ENCODE measurements at places on chromosomes 2 and 18. TPM values are rescaled to one million over a fixed set of nuclear protein-coding genes. Genes with fewer than 3 reads are reported as not detected.

KLHL30 gene
- polyA plus RNA-seq = 0.39 TPM

DNA sequence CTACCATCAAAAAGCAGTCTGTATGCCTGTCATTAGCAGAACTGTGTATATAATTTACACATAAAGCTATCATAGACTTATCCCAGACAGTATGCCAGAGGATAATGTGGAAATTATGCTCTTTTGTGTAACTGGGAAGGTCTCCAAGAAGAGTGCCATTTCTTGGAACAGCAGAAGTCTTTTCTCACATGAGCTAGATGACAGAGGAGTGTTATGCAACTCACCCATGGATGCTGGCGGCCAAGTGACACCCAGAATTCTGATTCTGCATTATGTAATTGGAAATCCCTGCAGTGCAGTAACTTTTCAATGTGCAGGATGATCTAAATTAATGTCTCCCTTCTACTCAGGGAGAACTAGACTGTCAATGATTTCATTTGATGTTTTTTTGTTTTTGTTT is 160.0 kb downstream of the UBE2E3 start:
- H3K36me3 ChIP-seq = no peaks in the 10 kb centered on the region
- H3K4me1 ChIP-seq = no peaks in the 10 kb centered on the region
- H3K27me3 ChIP-seq = no peaks in the 10 kb centered on the region
- H3K27ac ChIP-seq = peak overlapping the region; percentile 20
- no peak for DNase-seq

SLC4A5 gene
- 2.0 TPM for polyA plus RNA-seq

DNA sequence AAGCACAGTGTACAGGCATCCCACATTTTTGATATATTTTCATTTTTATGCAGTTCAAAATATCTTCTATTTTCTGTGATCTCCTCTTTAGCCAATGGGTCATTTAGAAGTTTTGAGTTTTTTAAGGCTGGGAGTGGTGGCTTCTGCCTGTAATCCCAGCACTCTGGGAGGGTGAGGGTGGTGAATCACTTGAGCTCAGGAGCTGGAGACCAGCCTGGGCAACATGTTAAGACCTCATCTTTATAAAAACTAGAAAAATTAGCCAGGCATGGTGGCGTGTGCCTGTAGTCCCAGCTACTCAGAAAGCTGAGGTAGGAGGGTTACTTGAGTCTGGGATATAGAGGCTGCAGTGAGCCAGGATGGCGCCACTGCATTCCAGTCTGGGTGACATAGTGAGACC is 17.8 kb downstream of the UBR3 start:
- no peak for DNase-seq
- no peaks in the 10 kb centered on the region for H3K27me3 ChIP-seq
- no peaks in the 10 kb centered on the region for H3K36me3 ChIP-seq
- H3K4me3 ChIP-seq = no peak overlapping the region

- no peaks in the 10 kb centered on the region for H3K27me3 ChIP-seq
- no peak for DNase-seq
- H3K27ac ChIP-seq = no peak overlapping the region
- H3K4me1 ChIP-seq = no peaks in the 10 kb centered on the region
- no peaks in the 10 kb centered on the region for H3K36me3 ChIP-seq
Observed at GRCh38 chr2:18625563-18625962, 36.2 kb upstream of the NT5C1B start.

GRCh38 chr2:181573140-181573736 is 83.7 kb downstream of the CERKL start:
- peak; percentile 44 for DNase-seq
- H3K27ac ChIP-seq = no peak overlapping the region

LCT gene
- 37.0 TPM for polyA plus RNA-seq

MAL gene
- 1.6 TPM for polyA plus RNA-seq

DNA sequence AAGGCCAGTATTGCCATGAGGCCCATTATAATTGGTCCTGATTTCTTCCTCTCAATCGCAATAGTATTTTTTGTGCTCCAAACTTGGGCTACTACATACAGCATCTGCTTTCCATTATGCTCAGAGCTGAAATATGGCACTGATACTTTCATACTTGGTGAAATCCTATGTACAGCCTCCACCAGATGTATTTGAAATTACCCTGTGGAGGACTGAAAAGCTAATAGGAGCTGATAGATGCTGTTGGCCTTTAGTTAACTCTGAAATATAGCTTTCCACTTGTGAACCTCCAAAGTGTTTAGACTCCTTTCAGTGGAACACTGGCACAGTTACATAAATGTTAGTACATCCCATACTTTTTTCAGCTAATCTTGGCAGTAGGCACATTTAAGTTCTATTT is 205.7 kb downstream of the NEDD4L start:
- H3K36me3 ChIP-seq = no peaks in the 10 kb centered on the region
- DNase-seq = no peak
- no peak overlapping the region for H3K27ac ChIP-seq
- no peak overlapping the region for H3K4me3 ChIP-seq

GRCh38 chr2:108921096-108922030 is 67.7 kb downstream of the EDAR start:
- H3K4me3 ChIP-seq = no peak overlapping the region
- no peak for DNase-seq
- no peaks in the 10 kb centered on the region for H3K4me1 ChIP-seq
- no peak overlapping the region for H3K27ac ChIP-seq

DOK6 gene
- polyA plus RNA-seq = 0.27 TPM

DNA sequence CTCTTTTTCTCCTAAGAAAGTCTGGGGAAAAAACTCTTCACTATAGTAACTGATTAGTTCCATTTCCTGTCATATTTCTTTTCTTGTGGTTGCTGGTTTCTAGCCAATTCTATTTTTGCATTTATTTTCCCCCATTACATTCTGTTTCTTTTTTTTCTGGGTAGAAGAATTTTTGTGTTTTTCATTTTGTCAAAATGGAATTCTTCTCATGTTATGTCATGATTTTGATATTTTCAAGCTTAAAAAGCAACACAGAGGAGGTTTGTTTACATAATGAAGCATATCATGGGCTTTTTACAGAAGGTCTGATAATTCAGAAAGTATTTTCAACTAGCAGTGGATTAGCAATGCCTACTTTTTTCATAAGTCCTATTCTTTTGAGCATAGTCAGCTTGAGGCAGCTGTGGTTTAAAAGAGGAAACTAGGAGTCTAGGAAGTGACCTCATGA is 102.0 kb downstream of the MAP2 start:
- H3K27ac ChIP-seq = peak overlapping the region; percentile 25
- H3K4me3 ChIP-seq = no peak overlapping the region
- no peaks in the 10 kb centered on the region for H3K4me1 ChIP-seq
- DNase-seq = peak; percentile 8
- no peaks in the 10 kb centered on the region for H3K27me3 ChIP-seq

SIX3 gene
- not detected for polyA plus RNA-seq

ACAA2 gene
- polyA plus RNA-seq = 397 TPM

DNA sequence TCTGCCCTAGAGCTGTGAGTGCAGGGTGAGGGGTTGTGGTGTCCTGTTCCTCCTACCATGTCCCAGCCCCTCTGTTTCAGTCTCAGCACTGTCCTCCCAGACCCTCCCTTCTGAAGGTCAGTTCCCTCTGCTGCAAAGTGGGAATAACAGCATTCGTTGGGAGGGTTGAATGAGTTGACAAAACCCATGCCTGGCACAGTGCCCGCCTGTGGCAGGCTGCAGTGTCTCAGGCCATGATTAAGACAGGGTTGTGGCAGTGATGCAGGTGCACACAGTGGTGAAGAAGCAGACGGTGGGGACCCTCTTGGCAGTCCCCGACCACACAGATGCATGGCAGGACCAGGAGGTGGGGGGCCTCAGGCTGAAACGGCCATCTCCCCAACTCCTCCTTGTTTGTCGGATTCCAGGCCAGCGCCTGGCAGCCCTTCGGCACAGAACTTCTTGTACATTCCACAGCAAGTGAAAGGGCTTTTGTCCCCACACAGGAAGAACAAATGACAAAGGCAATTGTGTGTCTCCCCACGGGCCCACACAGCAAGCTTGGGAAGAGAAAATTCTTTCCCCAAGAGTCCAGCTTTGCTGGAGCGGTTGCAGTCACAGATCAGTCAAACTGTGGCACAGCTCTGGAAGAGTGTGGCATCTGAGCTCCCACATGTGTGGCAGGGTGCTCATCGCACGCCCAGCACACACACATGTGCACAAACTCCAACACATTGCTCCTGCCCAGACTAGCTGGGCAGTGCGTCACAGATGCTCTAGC is 92.0 kb upstream of the MSH2 start:
- H3K27me3 ChIP-seq = no peaks in the 10 kb centered on the region
- peak overlapping the region; percentile 90 for H3K27ac ChIP-seq
- peak; percentile 64 for DNase-seq
- no peaks in the 10 kb centered on the region for H3K36me3 ChIP-seq
- H3K4me1 ChIP-seq = peaks cover 5% of the 10 kb centered on the region
- no peak overlapping the region for H3K4me3 ChIP-seq

DNA sequence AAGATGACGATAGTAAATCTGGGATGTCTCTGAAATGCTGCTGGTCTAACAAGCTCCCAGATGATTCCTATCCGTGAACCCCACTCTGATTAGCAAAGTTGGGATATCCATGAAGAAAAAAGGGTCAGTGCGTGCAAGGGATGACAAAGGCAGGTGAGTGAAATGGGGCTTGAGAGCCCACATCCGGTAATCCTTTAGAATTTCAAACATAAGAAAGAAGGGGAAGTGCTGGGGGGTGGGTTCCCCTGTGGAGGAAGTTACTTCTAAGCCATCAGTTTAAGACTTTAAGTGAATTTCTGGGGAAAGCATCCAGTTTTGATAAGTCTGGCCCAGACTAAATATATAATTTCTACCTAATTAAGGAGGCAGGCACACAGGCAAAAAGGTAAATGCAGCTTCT is 209.5 kb downstream of the DPP10 start:
- DNase-seq = no peak
- no peak overlapping the region for H3K27ac ChIP-seq
- no peaks in the 10 kb centered on the region for H3K4me1 ChIP-seq
- H3K36me3 ChIP-seq = no peaks in the 10 kb centered on the region
- no peak overlapping the region for H3K4me3 ChIP-seq

MAP3K19 gene
- 0.03 TPM for polyA plus RNA-seq

GRCh38 chr2:237097326-237097910 is 11.7 kb downstream of the COPS8 start:
- DNase-seq = no peak
- no peak overlapping the region for H3K27ac ChIP-seq
- no peaks in the 10 kb centered on the region for H3K27me3 ChIP-seq
- no peak overlapping the region for H3K4me3 ChIP-seq
- H3K36me3 ChIP-seq = peaks cover 14% of the 10 kb centered on the region

DNA sequence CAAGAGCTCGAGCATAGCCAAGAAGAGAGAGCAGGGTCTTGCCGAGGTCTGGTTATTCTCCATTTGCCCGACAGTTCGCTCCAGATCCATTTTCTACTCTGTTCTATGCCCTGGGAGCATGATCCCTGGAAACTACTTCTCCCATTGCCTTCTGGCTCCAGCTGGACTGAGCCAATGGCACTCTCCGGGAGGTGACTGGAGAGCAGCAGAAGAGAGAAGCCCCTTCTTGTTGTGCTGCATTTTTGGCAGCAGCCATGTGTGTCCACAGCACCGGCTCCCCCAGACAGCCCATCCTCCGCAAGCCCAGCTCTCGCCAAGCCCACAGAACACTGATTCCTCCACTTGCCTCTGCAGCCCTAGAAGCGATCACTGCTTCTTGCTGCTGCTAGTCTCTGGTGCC is 345.5 kb downstream of the TNS1 start:
- no peaks in the 10 kb centered on the region for H3K4me1 ChIP-seq
- H3K4me3 ChIP-seq = no peak overlapping the region
- H3K36me3 ChIP-seq = no peaks in the 10 kb centered on the region
- DNase-seq = no peak
- H3K27ac ChIP-seq = no peak overlapping the region

DNA sequence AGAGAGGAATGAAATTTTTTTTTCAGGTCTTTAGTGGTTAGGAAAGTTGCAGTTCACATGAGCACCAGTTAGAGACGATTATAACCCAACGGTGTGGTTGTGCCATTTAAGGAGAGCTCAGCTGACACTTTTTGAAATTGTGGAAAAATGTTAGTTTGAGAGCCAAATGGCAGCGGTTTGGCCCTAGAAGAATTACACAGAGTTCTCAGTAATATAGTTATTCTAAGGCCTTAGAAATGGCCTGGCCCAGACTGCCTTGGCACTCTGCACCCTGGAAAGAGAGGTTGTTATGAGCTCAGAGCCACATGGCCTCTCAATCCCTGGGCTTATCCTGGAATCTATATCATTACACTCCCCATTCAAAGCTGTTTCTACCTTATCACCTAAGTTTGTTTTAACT is 117.4 kb downstream of the RHBDD1 start:
- no peak for DNase-seq
- no peaks in the 10 kb centered on the region for H3K27me3 ChIP-seq
- no peak overlapping the region for H3K27ac ChIP-seq
- H3K36me3 ChIP-seq = no peaks in the 10 kb centered on the region

DNA sequence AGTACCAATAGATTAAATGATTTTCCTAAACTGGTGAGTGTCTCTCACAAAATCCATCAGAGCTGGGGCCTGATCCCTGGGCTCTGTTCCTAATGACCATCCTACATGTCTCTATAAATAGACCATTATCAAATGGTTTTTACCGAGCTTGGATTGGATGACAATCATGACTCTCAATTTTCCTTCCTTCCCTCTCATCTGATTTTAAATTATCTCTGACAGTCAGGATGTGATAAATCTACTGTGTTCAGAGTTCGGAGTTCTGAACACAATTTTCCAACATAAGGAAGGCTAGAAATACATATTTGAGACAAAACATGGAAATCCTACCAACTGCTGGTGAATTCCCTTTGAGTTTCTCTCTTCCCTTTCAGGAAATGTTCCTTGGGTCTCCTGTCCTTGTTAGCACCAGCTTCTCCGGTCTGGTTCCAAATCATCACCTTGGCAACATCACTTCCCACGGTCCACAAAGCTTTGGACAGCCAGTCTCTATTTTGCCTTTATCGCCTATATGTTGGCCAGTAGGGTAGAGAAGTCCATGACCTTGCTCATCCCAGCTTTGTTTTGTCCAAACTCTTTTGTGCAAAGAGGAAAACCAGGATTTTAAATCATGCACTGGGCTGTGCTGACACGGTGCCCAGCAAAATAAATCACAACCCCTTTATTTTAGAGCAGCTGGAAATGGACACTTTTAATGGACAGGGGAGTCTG is 139.6 kb upstream of the ITGA6 start:
- peaks cover 3% of the 10 kb centered on the region for H3K4me1 ChIP-seq
- peak overlapping the region; percentile 18 for H3K27ac ChIP-seq
- H3K36me3 ChIP-seq = no peaks in the 10 kb centered on the region

GRCh38 chr2:160471950-160472349 is 21.7 kb downstream of the RBMS1 start:
- peaks cover 4% of the 10 kb centered on the region for H3K4me1 ChIP-seq
- H3K4me3 ChIP-seq = no peak overlapping the region
- H3K36me3 ChIP-seq = no peaks in the 10 kb centered on the region
- H3K27me3 ChIP-seq = no peaks in the 10 kb centered on the region
- no peak for DNase-seq

GRCh38 chr2:60552078-60552850 is 1.2 kb downstream of the BCL11A start:
- H3K36me3 ChIP-seq = no peaks in the 10 kb centered on the region
- DNase-seq = peak; percentile 71
- peak overlapping the region; percentile 74 for H3K4me3 ChIP-seq
- H3K27me3 ChIP-seq = no peaks in the 10 kb centered on the region
- H3K27ac ChIP-seq = peak overlapping the region; percentile 74
- H3K4me1 ChIP-seq = no peaks in the 10 kb centered on the region

IMPACT gene
- polyA plus RNA-seq = 11.9 TPM

Data from small intestine (tissue), 16 donors.